ENCODE measurements at places on chromosomes 3 and 15. TPM values are rescaled to one million over a fixed set of nuclear protein-coding genes. Genes with fewer than 3 reads are reported as not detected.

The UBA5 gene
- total RNA-seq = 52.2 TPM

The NR2E3 gene
- total RNA-seq = 0.62 TPM

The SLC6A1 gene
- 0.28 TPM for total RNA-seq

The ANKRD34C gene
- total RNA-seq = not detected

The JMJD7 gene
- total RNA-seq = 8.5 TPM

The LMCD1 gene
- 23.5 TPM for total RNA-seq

The FBXW12 gene
- total RNA-seq = not detected

The THAP10 gene
- total RNA-seq = 5.5 TPM

The ISL2 gene
- 2.7 TPM for total RNA-seq

The LRRC31 gene
- not detected for total RNA-seq

The CCK gene
- 4.2 TPM for total RNA-seq

The COL6A5 gene
- total RNA-seq = 0.03 TPM

The GOLGA8T gene
- total RNA-seq = 0.54 TPM

The ACTRT3 gene
- total RNA-seq = 6.4 TPM

The GRM2 gene
- 5.2 TPM for total RNA-seq

The C3orf49 gene
- total RNA-seq = not detected

The NOX5 gene
- total RNA-seq = 0.03 TPM

The RBM6 gene
- total RNA-seq = 62.0 TPM

The EPHA6 gene
- 1.7 TPM for total RNA-seq

The DUOX1 gene
- total RNA-seq = 2.1 TPM

The MAGI1 gene
- total RNA-seq = 63.8 TPM

The STAB1 gene
- total RNA-seq = 3.0 TPM

The AHSG gene
- not detected for total RNA-seq

The SEMA5B gene
- total RNA-seq = 26.8 TPM

The ZPLD1 gene
- total RNA-seq = not detected

The RAB6B gene
- total RNA-seq = 3.9 TPM

The OR5K2 gene
- total RNA-seq = not detected

The KNG1 gene
- total RNA-seq = not detected

The TMOD3 gene
- total RNA-seq = 26.1 TPM

The MCTP2 gene
- total RNA-seq = 6.1 TPM

The ZMYND10 gene
- 0.31 TPM for total RNA-seq

The SERINC4 gene
- total RNA-seq = not detected

The RTP1 gene
- 5.9 TPM for total RNA-seq

The RSL24D1 gene
- total RNA-seq = 125 TPM

The NAALADL2 gene
- total RNA-seq = 2.6 TPM

The SLITRK3 gene
- 3.2 TPM for total RNA-seq

The SH2D7 gene
- not detected for total RNA-seq

The NCKIPSD gene
- total RNA-seq = 45.1 TPM

The ARHGEF26 gene
- total RNA-seq = 16.9 TPM

The SLC12A1 gene
- 0.19 TPM for total RNA-seq

The WWTR1 gene
- total RNA-seq = 31.1 TPM

The LTK gene
- total RNA-seq = 0.14 TPM

The CLDN18 gene
- total RNA-seq = not detected

The SEMA3B gene
- total RNA-seq = 8.0 TPM

The DPPA4 gene
- 878 TPM for total RNA-seq

All from GM23338 (cell line).